ENCODE measurements at places on chromosomes 12 and 14.
A peak's percentile ranks its signal among the peaks of the same experiment; 100 is the strongest.

DNA sequence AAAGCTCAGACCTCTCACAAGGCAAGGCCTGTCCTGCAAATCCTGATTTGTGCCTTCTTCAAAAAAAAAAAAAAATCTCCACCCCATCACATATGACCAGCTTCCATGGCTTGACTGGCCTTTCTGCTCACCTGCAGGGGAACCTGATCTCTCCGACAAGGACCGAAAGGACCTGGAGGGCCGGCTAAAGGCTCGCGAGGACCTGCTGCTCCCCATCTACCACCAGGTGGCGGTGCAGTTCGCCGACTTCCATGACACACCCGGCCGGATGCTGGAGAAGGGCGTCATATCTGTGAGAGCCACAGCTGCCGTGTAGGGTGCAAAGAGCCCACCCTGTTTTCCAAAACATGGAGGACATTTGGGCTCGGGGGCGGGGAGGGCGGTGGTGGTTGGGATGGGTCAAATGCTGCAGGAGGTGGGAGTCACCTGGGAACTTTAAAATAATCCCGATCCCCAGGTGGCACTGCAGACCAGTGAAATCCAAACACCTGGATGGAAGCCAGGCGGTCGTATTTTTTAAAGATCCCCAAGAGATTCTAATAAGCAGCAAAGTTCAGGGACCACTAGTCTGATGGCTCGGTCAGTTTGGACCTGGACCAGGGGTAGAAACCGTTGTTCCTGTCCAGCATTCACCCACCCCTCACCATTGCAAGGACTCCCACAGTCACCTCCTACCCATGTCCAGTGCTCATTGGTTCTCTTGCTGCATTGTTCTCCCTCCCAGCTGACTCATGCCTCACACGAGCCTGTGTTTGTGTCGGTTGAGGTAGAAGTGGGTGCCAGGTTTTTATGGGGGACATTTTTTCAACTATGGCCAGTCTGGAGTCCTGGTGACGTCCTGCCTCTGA is 44.8 kb downstream of the FOXN4 start:
- no peak for DNase-seq

DNA sequence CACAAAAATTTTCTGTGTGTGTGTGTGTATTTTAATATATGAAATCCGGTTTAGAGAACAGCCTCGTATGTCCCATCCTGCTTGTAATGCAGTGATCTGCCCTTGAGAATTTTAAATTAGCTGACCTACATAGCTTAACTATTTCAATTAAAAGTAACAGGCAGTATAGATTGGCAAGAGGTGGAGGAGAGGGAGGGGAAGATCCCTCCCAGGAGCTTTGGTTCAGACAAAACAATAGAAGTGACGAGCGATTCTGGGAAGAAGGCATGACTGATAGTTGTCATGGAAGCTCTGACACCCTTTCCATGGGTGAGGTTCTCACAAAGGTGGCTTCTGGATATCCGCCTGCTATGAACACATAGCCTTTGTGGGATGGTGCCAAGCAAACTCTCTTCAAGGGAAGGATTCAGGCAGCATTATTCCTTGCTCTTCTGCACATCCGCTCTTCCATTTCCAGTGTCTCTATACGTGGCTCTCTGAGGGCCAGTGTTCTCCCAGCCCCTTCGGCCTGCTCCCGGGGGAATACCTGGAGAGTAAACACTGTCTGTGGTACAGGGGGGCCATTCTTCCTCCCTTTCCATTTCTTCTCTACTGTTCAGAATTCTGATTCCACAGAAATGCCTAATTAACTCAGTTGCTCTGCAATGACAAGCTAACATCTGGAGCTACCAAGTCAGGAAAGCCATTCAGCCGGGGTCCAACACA is 182.0 kb downstream of the CACNA1C start:
- DNase-seq: no peak

GRCh38 chr12:6088921-6089747 is 35.3 kb downstream of the VWF start:
- DNase-seq: no peak

DNA sequence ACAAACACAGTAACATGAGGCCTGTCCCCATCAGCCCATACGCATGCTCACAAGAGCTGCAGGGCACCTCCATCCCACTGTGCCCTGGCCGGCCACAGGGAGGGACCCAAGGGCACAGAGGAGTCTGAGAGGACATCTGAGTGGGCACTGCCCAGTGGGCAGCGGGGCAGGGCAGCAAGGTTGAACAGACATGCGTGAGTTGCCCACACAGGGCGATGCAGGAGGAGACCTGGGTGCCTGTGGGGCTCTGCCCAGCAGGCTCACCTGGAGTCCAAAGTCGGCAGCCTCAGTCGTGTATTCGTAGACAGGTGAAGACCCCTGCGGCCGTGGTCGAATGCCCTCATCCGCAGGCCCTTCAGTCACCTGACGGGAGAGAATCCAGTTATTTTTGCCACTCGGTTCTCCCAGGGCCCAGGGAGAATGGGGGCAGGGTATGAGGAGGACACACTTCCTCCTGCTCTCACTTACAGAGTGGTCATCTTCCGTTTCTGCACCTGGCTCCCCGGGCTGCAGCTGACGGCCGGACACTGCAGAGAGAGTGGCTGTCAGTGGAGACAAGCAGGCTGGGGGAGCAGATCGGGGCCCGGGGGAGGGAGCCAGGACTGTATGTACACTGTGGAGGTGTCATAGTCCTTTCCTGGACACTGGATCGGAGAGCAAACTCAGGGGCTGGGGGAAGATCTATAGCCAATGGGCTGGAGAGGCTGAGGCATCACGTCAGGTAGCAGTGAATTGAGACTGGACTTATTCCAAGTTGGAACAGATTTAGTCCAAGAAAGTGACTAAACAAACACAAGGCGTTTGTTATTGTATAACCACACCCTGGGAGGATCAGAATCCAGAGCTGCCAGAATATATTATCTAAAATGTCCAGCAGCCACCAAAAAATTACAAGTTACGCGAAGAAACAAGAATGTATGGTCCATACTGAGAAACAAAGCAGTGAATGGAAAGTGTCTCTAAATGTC is 20.7 kb downstream of the AHNAK2 start:
- DNase-seq: no peak

DNA sequence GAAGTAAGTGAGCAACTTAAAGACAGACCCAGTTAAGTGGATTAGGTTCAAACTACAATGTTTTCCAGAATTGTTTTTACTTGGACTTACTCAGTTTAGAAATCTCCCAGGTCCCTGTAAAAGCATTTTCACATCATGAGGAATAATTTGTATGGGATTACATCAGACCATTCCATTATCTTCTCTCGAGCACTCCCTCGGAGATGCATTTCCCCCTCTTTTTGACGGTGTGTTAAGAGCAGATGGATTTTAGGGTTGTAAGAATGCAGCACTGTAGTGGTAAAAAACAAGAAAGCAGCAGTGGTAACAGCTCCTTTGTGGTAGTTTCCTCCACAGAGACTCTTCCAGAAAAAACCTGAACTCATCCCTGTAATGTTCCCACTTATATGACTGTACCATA is 488.4 kb downstream of the BCAT1 start:
- DNase-seq: no peak

GRCh38 chr14:64688811-64689281 is 15.4 kb upstream of the PLEKHG3 start:
- DNase-seq: no peak

GRCh38 chr12:54360717-54361456 is 3.4 kb downstream of the GPR84 start:
- DNase-seq: peak; percentile 25

GRCh38 chr14:76574416-76575095 is 186.7 kb upstream of the VASH1 start:
- DNase-seq: no peak

DNA sequence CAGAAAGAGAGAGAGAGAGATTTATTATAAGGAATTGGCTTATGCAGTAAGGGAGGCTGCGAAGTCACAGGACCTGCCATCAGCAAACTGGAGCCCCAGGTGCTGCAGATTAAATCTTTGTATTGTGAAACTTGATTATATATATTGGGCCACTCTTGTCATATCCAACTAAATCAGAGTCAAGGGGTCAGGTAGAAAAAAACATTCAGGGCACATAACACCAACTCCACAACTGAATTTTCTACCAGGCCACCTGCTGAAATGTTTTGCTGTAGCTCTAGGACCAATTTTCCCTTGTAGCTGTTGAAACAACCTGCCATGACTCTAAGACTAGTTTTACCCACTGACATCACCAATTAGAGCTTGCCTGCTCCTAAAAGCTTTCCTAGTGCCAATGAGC is 1240.8 kb downstream of the SLC16A7 start:
- DNase-seq: no peak

GRCh38 chr12:104263580-104264358 is 39.8 kb upstream of the EID3 start:
- DNase-seq: no peak

- no peak for DNase-seq
These were observed 179.3 kb downstream of the GALC start for GRCh38 chr14:87813686-87814085.

GRCh38 chr14:31934767-31935266 is 142.3 kb upstream of the ARHGAP5 start:
- no peak for DNase-seq

GRCh38 chr14:91996948-91997371 is 42.9 kb downstream of the TRIP11 start:
- DNase-seq: no peak

DNA sequence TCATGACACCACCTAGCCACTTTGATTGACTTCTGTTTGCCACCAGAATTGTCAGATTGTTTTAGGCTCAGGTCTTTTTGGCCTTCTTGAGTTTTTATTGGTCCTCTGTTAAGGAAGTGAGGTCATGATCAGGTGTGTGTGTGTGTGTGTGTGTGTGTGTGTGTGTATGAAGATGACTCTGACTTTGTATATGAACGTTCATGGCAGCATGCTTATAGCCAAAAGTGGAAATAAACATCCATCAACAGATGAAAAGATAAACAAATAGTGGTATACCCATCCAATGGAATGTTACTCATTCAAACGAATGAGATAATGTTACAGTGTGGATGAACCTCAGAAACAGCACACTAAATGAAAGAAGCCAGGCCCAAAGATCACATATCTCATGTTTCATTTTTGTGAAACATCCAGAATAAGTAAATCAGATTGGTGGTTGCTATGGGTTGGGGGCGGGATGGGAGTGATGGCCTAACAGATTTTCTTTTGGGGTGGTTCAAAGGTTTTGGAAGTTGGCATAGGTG is 258.6 kb downstream of the KTN1 start:
- DNase-seq: no peak

GRCh38 chr12:21718944-21719650 is 55.4 kb downstream of the KCNJ8 start:
- DNase-seq: no peak

DNA sequence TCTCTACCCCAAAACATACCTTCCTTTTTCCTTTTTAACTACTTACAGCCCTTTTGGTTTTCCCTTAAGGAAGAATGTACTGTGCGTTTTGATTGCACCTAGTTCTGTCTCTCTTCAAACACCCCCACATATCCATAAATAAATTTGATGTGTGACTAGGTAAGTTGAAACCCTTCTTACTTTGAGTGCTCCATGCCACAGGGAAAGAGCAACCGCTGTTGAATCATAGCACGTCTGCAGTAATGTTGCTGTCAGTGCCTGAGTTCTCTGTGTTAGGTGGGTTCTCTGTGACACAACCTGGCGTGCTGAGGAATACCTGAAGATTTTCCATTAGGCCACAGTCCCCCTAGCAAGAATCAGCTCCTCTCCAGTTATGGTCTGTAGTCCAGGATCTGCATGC is 102.1 kb downstream of the FIGNL2 start:
- no peak for DNase-seq

- DNase-seq: no peak
These were observed 362 bp upstream of the ACYP1 start for GRCh38 chr14:75064205-75064567.

DNA sequence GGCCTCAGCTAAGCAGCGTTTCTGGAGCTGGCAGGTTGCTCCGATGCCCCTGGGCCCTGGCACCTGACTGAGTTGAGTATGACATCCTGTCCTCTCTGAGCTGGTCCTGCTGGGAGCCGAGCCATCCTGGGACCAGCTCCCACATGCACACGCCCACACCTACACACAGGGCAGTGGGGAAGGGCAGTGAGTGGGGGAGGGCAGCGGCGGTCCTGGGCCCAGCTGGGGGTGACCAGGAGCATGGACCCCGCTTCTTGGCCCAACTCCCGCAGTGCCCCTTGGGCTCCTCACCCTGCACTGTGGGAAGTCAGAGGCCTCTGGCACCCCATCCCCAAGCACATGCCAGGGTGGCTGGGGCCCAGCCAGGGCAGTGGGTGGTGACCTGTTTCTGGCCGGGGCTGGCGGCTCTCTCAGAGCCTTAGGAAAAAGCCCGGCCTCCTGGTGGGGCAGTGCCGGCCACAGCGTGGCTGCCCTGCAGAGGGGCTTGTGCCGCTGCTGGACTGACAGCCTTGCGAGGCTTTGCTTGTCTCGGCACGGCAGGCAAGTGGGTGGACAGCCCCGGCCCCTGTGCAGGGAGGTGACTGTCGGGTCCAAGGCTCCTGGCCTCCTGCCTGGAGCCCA is 5.9 kb upstream of the CRIP2 start:
- DNase-seq: no peak

- no peak for DNase-seq
These were observed 55.8 kb upstream of the CHGA start for GRCh38 chr14:92866901-92867865.

- no peak for DNase-seq
These were observed 11.6 kb downstream of the VRK1 start for GRCh38 chr14:96808619-96809406.

GRCh38 chr12:111188436-111188835 is 180.5 kb downstream of the PHETA1 start:
- DNase-seq: no peak

- DNase-seq: no peak
These were observed 34.8 kb upstream of the FRMD6 start for GRCh38 chr14:51616724-51617409.

DNA sequence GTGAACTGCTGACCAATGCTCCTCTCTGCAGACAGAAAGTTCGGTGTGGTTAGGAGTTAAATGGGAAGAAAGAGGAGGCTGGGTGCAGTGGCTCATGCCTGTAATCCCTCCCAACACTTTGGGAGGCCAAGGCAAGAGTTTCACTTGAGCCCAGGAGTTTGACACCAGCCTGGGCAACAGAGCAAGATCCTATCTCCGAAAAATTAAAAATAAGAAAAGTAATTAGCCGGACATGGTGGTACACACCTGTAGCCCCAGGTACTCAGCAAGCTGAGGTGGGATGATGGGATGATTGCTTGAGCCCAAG is 19.0 kb downstream of the ATXN2 start:
- DNase-seq: no peak

DNA sequence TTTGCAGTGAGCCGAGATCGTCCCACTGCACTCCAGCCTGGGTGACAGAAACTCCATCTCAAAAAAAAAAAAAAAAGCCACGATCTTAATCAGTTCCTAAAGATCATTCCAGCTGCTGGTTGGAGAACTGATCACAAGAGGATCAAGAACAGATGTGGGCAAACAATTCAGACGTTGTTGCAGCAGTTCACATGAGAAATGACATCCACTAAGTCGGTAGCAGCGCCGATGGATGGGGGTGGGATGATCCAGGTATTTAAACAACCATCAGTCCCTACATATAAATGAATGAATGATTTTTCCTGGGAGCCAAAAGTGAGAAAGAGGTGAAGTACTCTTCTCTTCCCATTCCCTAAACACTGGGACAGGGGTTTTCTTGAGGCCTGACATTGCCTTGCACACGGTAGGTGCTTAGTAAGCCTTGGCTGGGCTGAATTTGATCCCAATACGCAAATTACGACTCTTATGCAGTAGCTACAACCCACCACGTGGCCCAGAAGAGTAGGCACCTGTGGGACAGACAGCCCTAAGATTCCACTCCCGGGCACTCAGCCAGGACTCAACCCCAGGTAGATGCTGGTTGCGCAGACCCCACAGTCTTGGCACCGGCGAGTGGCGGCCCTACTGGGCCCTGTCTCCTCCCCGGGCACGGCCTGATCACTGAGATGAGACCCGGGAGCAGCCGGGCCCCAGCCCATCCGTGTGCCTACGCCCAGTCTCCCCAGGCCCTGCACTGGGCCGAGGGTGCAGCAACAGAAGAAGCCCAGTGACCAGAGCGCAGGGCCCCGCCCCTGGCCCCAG is 565 bp downstream of the SPRYD3 start:
- DNase-seq: no peak

Data from stimulated activated CD8-positive, alpha-beta memory T cell treated with anti-CD3 and anti-CD28 coated beads, Interleukin-7, amount 100 ng/mL, for 1 hour (primary cell).